Cardiac septum (tissue), 1 donor: ENCODE measurements at places on chromosomes 12 and 14. TPM values are rescaled to one million over a fixed set of nuclear protein-coding genes. Genes with fewer than 3 reads are reported as not detected.

KRT79 gene
- total RNA-seq: not detected

BTBD7 gene
- 27.7 TPM for total RNA-seq

ABHD12B gene
- not detected for total RNA-seq

TGM1 gene
- 0.48 TPM for total RNA-seq

ESR2 gene
- 0.38 TPM for total RNA-seq

TCL1A gene
- not detected for total RNA-seq

VRK1 gene
- 9.2 TPM for total RNA-seq
